ENCODE measurements at places on chromosomes 4 and X.

- DNase-seq: no peak
Observed at GRCh38 chrX:36581030-36581429, 427.1 kb upstream of the FAM47C start.

DNA sequence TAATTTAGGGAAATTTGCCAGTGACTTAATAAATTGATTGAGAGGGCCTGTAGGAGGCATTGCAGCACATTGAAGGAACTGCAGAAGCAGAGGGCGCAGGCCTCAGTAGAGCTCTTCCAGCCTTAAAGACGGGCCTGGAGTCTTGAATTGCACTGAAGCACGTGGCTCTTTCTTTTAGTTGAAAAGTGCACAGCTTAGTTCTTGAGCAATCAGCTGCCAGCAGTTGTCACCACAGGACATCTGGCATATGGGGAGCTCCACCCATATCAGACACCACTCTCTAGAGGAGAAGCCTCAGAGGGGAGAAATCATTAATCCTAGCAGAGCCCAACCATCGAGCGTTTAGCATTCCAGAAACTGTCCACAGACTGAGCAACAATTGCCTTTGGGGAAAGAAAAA, 16.0 kb upstream of the FGF16 start:
- DNase-seq: no peak

- no peak for DNase-seq
Observed at GRCh38 chrX:31555506-31555905, 483.7 kb upstream of the FTHL17 start.

- no peak for DNase-seq
Observed at GRCh38 chr4:147037069-147037468, 91.4 kb upstream of the TTC29 start.

- no peak for DNase-seq
Observed at GRCh38 chrX:8946563-8946962, 87.4 kb downstream of the FAM9B start.

GRCh38 chrX:40908857-40909475, 173.6 kb upstream of the MED14 start:
- DNase-seq: no peak

GRCh38 chr4:152935143-152935542, 980 bp upstream of the FHDC1 start:
- peak; percentile 54 for DNase-seq

GRCh38 chrX:117744958-117745357, 371.7 kb downstream of the KLHL13 start:
- DNase-seq: no peak
